Endothelial cell of umbilical vein (primary cell): ENCODE measurements at places on chromosomes 5 and 9. TPM values are rescaled to one million over a fixed set of nuclear protein-coding genes. Genes with fewer than 3 reads are reported as not detected.

GRCh38 chr5:113166261-113166660 lies 189.7 kb downstream of the DCP2 start:
- no peak for DNase-seq

DNA sequence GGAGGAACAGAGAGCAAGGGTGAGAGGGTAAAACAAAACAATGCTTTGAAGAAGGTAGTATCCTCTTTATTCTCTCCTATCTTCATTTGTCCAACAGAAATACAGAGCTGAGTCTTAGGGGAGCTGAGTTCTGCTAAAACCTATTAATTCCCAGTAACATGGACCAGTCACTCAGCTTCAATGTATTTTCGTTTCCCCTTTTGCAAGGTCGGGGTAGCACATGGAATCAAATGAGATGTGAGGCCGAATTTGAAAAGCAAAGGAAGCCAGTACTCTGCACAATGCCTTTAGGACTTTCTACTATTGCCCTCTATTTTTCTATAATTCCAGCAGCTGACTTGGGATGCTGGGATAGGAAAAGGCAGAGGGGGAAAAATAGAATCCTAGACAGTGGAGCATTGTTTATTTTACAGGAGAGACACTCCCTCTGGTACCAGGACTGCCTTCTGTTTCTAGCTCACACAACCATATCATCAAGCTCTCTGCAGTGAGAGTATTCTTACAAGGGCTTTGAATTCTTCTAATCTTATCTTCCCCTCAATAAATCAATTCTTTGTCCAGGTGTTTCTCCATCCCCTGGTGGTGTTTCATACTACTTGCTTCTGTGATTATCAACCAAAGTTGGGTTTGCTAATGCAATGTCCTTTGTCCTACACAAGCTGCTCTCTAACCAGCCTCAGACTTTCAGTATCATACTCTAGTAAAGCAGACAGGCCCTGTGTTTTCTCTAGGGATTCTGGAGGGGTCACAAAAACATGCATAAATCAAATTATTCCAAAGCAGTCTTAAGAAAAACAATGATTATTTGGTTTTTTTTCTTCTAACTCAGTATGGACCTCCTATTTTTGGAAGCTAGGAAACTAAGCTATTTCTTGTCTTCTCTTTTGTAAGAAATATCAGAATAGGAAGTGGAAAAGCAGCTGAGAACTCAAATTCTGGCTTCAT lies 341.5 kb downstream of the OSTF1 start:
- DNase-seq: no peak

DNA sequence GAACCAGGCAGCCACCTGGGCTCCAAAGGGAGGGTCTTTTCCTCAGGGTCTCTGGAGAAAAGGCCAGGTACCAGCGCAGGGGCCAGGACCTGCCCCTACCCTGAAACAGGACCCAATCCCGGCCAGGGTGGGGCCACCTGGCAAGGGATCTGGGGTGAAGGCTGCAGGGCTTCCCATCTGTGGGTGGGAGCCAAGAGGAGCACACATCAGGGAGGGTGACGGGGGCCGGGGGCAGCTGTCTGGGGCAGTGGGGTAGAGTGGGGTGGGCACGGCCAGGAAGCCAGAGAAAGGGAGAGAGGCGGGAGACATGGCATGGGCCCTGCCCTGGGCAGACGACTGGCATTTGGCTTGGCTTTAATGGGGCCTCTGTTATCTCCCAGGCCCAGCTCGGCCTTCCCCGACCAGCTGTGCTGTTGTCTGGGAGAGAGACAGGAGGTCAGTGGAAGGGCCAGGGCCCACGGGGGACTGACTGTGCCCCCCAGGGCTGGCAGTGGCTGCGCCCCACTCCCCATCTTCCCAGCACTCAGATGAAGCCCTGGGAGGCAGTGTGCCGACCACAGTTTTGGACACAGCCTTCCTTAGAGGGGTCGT lies 57.2 kb upstream of the RNF130 start:
- DNase-seq: no peak

DNA sequence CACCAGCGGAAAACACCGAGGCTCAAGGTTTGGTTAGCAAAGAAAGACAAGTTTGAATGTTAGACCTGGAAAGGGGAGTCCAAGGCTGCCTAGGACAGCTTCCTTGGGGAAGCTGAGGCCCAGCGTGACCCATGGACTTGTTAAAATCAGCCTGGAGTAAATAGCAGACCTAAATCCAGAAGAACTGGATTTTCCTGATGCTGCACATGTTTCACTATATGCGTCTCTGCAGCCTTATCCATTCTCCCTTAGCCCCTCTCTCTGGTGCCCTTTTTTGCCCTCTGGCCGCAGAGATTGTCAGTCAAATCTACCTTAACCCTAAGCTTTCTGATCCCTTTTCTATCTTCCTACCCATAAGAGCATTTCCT lies 119.9 kb downstream of the NTRK2 start:
- no peak for DNase-seq

GRCh38 chr9:76456202-76456926 lies 2.6 kb upstream of the GCNT1 start:
- peak; percentile 99 for DNase-seq

DNA sequence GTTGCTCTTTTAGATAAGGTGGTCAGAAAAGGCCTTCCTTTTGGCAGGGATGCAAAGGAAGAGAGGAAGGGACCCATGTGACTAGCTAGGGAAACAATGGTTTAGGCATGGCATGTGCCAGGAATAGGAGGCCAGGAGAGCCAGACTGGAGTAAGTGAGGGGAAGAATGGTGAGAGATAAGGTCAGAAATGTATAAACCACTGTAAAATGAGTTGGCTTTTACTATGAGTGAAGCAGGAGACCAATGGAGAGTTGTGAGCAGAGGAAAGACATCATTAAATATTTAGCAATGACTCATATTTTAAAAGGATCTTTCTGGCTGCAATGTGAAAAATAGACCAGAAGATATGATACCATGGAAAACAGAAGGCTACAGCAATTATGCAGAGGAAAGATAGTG lies 50.9 kb downstream of the AP3B1 start:
- peak; percentile 72 for DNase-seq

DNA sequence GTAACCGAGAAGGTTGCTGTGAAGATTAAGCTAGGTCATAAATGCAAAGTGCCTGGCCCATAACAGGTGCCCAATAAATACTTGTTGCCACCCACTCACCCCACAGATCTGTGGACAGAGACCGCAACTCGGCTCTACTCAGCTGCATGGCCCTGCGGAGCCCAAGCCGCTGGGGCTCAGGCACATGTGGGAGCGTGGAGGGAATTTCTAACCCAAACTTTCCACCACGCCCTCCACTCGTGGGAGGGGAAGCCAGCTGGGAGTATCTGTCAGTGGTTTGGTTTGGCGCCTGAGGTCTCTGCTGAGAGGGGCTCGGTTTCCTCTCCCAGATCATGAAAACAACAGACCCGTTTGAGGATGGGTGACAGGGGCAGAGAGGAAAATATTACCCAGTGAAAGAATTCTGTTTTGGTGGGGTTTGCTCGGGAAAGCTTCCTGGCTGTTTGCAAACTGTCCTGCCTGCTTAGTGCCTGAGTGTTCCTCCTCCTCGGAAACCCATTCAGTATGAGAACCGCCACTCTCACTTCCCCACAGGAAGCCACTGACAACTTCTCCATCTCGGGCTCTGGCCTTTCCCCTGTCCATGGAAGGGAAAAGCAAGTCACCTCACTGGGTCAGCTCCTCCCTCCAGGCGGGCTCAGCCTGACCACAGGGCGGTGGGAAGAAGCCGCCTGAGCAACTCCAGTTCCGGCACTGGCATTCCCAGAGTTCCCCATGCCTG lies 60.1 kb downstream of the RGS3 start:
- peak; percentile 85 for DNase-seq

- peak; percentile 6 for DNase-seq
Measured at GRCh38 chr5:105475401-105475800, 1912.8 kb upstream of the NUDT12 start.

GRCh38 chr5:82699737-82700136 lies 377.5 kb downstream of the TMEM167A start:
- no peak for DNase-seq

DNA sequence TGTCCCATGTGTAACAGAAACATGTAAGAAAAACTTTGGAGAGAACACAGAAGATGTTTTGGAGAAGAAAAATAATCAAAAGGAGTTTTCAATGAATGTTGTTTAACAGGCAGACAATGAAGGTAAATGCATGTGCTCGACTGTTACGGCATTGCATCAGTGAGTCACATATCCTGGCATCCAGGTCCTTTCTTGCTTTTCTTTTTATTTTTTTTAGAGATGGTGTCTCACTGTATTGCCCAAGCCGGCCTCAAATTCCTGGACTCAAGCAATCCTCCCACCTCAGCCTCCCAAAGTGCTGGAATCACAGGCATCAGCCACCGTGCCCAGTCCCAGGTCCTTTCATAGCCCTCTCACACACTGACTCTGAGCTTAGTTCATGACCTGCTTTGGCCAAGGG lies 181.8 kb downstream of the DTWD2 start:
- no peak for DNase-seq

DNA sequence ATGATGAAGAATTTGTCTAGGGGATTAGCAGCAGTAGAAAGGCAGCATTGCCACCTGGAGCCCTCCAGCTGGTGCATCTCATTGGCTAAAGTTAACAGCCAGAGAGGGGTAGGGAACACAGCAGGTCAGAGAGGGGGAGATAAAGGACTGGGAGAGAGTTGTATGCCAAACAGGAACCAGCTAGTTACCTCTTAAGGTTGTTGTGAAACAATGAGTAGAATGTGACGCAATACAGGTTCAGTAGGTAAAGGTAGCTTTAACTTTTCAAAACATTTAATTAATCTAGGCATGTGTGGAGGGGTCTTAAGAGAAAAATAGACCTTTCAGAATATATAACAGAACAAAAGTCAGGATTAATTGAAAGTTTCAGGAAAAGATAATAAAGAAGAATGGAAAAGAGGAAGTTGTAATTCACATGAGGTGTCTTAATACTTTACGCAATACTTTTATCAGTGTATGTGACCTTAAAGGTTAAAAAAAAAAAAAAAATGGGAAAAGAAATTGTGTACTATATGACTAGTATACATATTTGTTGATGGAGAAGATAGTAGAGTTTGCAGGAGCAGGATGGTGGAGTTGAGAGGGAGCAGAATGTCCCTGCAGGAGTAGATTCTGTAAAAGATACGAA lies 14.3 kb downstream of the FBXO38 start:
- no peak for DNase-seq

- DNase-seq: no peak
Measured at GRCh38 chr5:122576256-122577016, 198.4 kb upstream of the SNX2 start.

DNA sequence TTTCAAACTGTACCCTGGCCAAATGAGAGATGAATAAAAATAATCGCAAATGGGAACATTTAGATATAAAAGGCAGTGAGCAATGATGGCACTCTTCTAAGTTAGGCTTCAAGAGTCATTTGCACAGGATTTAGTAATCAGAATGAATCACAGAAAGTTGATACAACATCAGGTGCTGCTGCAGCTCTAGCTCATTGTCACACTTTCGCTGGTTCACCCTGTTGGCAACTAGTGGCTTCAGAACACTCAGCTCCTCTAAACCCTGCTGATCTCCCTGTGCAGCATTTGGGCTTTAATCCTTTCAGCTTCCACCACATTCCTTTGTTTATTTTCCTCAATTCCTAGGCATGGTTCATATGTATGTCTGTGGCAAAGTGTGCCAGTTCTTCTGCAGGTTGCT lies 2071.2 kb upstream of the CDH6 start:
- DNase-seq: no peak

GRCh38 chr5:2140501-2141175 lies 257.9 kb upstream of the IRX4 start:
- DNase-seq: no peak

GRCh38 chr5:97752871-97753270 lies 569.8 kb upstream of the RIOK2 start:
- DNase-seq: no peak

DNA sequence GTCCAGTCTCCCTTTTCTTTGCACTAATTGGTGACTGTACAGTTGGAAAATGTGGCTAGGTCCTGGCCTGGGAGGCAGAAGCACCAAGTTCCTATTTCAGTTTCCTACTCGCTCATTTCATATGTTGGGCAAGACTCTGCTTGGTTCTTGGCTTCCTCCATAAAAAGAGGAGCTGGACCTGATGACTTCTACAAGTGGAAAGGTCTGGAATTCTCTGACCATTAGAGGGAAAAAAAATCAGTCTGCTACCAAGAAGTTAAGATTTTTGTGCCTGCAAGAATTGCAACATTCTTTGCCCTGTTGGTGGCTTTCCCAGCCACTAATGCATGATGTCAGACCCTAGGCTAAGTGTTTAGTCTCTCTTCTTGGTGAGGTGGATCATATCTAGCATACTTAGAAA lies 91.5 kb downstream of the WDR41 start:
- DNase-seq: no peak

GRCh38 chr5:91598216-91598615 lies 215.1 kb upstream of the ARRDC3 start:
- DNase-seq: no peak

- DNase-seq: no peak
Measured at GRCh38 chr5:112434641-112435040, 15.6 kb upstream of the EPB41L4A start.

GRCh38 chr5:155066886-155067595 lies 53.5 kb downstream of the KIF4B start:
- no peak for DNase-seq

DNA sequence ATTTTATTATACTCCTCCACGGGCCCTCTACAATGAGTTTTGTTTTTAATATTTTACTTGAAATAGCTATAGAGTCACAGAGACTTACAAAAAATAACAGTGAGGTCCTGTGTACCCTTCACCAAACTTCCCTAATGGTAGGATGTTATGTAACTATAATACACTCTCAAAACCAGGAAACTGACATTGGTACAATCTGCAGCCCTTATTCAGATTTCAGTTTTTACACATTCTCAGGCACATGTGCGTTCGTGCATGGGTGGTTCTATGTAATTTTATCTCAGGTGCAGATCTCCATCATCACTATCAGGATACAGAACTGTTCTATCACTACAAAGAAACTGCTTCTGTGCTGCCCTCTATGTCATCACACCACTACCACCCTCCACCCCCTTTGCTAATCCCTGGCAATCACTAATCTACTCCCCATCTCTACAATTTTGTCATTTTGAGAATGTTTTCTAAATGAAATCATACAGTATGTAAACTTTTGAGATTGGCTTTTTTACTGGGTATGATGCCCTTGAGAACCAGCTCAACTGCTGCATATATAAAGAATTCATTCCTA lies 16.4 kb downstream of the RAB14 start:
- no peak for DNase-seq

GRCh38 chr9:8437876-8438275 lies 638.3 kb upstream of the DMAC1 start:
- no peak for DNase-seq

DNA sequence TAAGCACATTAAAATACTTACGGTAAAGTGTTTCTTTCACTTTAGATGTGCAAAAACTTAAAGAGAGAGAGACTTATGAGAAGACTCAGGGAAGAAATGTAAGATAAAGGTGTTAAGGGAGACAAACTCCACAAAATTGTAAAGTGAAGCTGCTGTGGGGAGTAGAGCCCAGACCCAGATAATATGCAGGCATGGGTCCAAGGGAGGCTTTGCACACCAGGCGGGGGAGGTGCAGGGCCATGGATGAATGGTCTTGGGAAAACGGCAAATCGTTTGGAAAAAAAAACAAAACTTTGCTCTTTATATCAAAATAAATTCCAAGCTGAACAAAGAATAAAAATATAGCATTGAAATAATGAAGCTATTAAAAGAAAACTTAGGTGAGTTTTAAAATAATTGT lies 9.1 kb downstream of the SYK start:
- DNase-seq: no peak

- no peak for DNase-seq
Measured at GRCh38 chr5:137888466-137888862, 793 bp upstream of the PKD2L2 start.

GRCh38 chr5:14687023-14687665 lies 22.6 kb downstream of the OTULIN start:
- DNase-seq: no peak

AIF1L gene
- polyA plus RNA-seq: 17.8 and 19.8 TPM in 2 replicates

OR1K1 gene
- polyA plus RNA-seq: not detected in 2 replicates

BTNL8 gene
- not detected in 2 replicates for polyA plus RNA-seq

MPDZ gene
- polyA plus RNA-seq: 17.7 and 22.3 TPM in 2 replicates

SHOC1 gene
- not detected in 2 replicates for polyA plus RNA-seq

SPATA9 gene
- polyA plus RNA-seq: 0.07 TPM in 1 of 2 replicates, not detected in the other
